ENCODE measurements at places on chromosomes 3 and 15.

DNA sequence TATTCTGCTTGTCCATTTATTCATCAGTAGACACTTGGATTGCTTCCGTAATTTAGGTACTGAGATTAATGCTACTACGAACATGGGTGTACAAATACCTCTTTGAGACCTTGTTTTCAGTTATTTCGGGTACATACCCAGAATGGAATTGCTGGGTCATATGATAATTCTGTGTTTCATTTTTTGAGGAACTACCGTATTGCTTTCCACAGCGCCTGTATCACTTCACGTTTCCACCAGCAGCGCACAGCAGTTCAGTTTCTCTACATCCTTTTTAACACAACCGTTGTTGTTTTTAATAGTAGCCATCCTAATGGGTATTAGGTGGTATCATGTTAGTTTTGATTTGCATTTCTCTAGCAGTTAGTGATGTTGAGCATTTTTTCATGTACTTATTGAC is 9.5 kb downstream of the PAK2 start:
- DNase-seq: no peak

- no peak for DNase-seq
These were observed 221.2 kb downstream of the SNRPN start for GRCh38 chr15:25175789-25176615.

DNA sequence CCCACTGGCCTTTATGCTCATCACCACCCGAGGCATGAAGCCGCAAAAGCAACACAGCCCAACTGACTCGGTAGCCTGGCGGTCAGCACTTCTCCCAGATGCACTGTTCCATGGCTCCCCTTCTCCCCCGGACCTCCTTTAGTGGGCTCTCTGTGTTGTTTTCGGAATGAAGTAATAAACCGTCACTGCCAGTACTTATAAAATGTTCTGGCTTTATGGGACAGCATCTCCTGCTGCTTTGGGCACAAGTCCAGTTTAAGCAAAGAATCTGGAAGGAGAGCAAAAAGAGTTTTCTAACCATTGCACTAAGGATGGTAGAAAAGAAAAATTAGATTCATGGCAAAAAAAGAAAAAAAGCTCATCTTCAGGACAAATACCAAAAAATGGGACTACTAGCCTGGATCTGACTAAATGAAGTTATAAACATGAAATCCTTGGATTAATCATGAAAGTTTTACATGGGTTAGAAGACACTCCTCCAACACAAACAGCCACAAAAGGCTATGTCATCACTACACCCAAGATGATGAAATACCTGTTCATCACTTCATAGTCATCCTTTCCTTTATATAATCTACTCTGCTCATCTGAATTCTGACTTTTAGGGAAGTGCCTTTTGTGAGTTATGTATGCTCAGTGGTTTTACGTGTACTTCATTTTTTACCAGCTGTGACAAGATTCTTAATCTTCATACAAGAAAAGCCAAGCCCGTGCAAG is 89.5 kb upstream of the UBE2E2 start:
- DNase-seq: no peak

- no peak for DNase-seq
These were observed 495 bp upstream of the COL7A1 start for GRCh38 chr3:48595526-48596121.

DNA sequence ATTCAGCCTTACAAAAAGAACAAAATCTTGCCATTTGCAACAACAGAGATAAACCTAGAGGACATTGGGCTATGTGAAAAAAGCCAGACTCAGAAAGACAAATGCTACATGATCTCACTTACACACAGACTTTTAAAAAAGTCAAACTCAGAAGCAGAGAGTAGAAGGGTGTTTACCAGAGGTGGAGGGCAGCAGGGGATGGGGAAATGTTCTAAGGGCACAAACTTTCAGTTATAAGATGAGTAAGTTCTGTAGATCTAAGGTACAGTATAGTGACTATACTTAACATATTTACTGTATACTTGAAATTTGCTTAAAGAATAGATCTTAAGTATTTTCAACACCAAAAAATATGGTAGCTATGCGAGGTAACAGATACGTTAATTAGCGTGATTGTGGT is 3.0 kb downstream of the MYEF2 start:
- DNase-seq: no peak

- peak; percentile 35 for DNase-seq
These were observed 36.4 kb downstream of the FAM3D start for GRCh38 chr3:58630076-58630709.

DNA sequence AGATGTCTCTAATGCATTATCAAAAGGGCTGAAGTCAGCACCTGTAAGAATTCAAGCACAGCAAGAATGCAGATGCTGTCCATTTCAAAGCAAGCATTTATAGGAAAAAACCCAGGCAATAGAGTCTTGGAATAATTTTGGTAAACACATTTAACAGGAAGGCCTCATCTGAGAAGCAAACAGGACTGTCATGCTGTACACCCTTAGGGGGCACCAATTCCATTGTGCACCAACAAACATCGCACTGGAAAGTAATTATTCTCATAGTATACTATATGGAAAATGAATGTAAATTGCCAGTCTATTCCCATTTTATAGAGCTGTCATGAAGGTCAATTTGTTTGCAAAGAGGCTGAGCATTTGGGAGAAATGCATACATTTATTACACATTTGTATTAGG is 247.3 kb upstream of the SUCLG2 start:
- no peak for DNase-seq

DNA sequence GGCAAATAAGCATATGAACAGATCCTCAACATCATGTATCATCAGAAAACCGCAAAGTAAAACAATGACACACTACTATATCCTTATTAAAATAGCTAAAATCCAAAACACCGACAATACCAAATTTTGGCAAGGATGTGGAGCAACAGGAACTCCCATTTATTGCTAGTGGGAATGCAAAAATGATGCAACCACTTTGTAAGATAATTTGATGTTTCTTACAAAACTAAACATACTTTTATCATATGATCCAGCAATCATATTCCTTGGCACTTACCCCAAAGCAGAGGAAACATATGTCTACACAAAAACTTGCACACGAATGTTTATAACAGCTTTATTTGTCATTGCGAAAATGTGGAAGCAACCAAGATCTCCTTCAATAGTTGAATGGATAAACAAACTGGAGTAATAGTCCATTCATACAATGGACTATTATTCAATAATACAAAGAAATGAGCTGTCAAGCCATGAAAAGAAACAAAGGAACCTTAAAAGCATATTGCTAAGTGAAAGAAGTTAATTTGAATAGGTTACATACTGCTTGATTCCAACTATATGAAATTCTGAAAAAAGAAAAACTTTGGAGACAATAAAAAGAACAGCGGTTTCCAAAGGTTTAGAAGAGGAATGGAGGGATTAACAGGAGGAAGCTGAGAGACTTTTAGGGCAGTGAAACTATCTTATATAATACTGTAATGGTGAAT is 172.0 kb downstream of the VPS13C start:
- DNase-seq: no peak

- DNase-seq: no peak
These were observed 246.7 kb downstream of the LPP start for GRCh38 chr3:188400494-188401243.

GRCh38 chr15:39445931-39446330 is 134.9 kb upstream of the THBS1 start:
- DNase-seq: no peak

- DNase-seq: no peak
These were observed 266.1 kb downstream of the CGGBP1 start for GRCh38 chr3:87792534-87793336.

DNA sequence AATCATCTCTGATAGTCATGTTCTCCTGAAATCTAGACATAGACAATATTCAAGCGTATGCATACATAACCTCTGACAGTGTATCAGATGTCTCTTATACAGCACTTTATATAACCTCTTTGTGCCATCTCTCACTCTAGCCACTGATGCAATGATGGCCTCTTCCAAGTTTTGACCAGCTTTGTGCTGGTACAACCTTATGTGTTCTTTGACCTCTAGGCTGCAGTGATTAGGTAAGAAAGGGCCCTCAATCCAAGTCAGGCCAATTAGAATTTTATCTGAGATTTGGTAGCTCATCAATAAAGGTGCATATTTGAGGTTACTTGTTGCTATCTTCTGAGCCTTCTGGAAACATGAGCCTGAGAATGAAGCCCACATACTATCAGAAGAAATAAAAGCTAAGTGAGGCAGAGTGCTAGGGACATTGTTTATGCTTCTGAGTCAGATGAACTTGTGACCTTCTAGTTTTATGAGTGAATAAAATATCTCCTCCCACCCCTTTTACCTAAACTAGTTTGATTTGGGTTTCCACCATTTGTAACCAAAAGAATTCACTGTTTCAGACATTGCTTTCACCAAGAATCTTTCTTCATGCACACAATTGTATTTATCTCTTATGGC is 283.2 kb upstream of the SUCLG2 start:
- no peak for DNase-seq

DNA sequence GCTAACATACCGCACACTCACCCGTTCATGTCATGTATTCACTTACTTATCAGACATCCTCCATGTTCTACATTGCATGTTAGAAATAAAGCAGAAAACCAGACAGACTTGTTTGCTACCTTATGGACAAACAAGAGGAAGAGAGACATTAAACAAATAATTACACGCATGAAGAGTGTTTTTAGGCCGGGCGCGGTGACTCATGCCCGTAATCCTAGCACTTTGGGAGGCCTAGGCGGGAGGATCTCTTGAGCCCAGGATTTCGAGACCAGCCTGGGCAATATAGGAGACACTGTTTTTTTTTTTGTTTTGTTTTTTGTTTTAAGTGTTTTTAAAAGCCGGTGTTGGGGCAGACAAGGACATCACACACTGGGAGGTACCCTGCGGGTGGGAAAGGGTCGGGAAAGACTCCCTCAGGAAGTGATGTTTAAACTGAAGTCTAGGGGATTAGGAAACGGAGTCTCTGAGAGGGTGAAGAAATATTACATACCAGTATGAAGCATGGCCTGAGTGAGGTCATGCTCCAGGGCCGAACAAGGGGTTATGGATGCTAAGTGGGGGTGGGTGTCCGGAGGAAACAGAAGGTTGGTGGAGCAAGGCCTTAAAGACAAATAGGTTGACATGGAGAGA is 2.1 kb upstream of the USP3 start:
- DNase-seq: peak; percentile 82

GRCh38 chr3:84922682-84923081 is 36.1 kb upstream of the CADM2 start:
- DNase-seq: no peak

DNA sequence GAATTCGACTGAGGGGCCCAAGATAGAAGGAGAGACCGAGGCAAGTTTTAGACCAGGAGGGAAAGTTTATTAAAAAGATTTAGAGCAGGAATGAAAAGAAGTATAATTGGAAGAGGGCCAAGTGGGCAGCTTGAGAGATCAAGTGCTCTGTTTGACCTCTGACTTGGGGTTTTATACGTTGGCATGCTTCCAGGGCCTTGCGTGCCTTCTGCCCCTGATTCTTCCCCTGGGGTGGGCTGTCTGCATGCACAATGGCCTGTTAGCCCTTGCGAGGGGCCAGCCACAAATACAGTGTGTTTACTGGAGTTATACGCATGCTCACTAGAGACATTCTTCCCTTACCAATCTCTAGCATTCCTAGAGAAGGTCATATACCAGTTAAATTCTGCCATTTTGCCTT is 70.7 kb upstream of the LARS2 start:
- DNase-seq: no peak

- no peak for DNase-seq
These were observed 133.4 kb downstream of the TPRA1 start for GRCh38 chr3:127457094-127457475.

DNA sequence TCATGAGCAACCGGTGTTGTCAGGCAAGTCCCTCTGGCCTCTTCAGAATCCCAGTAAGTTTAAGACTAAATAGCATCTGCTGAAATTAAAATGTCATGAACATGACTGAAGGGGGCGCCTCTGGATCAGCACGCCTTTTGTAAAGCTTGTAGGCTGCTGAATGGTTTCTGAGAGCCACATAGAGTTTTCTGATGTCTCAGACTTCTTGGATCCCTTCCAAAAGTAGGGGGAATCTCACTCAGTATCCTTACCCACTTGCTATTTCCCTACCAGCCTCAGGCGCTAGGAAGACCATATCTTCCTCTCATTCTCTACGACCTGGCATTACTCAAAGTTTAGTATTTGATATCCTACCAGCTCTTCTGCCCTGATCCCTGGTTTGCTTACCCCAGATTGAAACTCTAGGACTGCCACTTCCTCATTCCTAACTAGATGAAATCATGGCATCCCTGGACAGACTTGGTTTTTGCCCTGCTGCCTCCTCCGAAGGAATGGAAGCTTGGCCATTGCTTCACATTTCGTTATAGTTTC is 62.7 kb upstream of the CD47 start:
- DNase-seq: no peak

DNA sequence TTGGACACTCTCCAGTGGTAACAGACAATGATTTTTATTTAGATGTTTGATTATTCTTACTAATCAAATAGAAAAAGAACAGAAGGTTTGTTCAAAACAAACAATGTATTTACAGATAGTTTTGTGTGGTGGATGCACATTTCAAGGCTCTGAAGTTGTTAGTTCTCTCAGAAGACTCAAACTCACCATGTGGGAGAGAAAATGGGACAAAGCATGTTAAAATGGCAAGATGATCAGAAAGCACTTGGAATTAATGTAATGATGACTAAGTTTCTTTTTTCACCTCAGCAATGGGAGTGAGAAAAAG is 450.5 kb upstream of the KCNMB2 start:
- no peak for DNase-seq

DNA sequence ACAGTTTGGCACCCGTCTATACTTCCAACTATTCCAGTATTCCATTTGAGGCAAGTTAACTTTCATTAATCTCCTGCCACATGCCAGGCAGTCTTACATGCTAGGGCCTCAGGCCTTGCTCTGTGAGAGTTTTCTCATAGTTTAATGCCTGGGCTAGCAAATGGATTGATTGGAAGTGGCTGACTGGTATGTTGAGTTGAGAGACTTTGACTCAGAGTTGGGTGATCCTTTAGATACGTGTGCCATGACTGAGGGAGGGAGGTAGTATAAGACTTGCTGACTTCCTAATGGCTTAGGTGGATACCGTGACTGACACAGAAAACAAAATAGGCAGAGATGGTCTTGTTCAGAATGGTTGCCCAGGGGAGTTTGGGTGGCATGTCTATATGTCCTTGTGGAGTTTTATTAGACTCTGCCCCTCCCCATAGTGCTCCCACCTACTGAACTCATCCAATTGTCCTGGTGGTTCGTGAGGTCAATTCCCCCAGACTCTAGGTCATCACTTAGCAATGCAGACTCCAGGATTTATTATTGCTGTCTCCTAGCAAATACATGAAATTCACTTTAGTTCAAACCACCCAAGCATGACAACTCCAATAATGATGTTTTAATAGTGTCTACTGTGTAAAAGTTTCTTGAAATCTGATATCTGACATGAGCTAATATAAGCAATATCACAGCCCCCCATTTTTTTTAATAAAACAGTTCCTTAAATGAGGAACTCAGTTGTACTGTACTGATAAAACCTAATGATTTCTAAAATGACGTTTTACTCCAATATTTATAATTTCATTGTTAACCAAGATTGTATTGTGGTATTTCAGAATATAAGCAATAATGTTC is 413.9 kb upstream of the MDFIC2 start:
- DNase-seq: no peak

GRCh38 chr3:139808201-139808600 is 126.8 kb upstream of the CLSTN2 start:
- no peak for DNase-seq

- DNase-seq: peak; percentile 29
These were observed 17.5 kb upstream of the BCHE start for GRCh38 chr3:165854696-165855095.
